ENCODE measurements at places on chromosomes 5 and 9. TPM values are rescaled to one million over a fixed set of nuclear protein-coding genes. Genes with fewer than 3 reads are reported as not detected.

The CCDC152 gene
- total RNA-seq = not detected

The RGS14 gene
- total RNA-seq = 6.1 TPM

The PCDHA4 gene
- 0.83 TPM for total RNA-seq

The C5orf58 gene
- not detected for total RNA-seq

The SLC27A4 gene
- total RNA-seq = 28.2 TPM

The CD72 gene
- 1.7 TPM for total RNA-seq
